ENCODE measurements at places on chromosomes 12 and 14.

DNA sequence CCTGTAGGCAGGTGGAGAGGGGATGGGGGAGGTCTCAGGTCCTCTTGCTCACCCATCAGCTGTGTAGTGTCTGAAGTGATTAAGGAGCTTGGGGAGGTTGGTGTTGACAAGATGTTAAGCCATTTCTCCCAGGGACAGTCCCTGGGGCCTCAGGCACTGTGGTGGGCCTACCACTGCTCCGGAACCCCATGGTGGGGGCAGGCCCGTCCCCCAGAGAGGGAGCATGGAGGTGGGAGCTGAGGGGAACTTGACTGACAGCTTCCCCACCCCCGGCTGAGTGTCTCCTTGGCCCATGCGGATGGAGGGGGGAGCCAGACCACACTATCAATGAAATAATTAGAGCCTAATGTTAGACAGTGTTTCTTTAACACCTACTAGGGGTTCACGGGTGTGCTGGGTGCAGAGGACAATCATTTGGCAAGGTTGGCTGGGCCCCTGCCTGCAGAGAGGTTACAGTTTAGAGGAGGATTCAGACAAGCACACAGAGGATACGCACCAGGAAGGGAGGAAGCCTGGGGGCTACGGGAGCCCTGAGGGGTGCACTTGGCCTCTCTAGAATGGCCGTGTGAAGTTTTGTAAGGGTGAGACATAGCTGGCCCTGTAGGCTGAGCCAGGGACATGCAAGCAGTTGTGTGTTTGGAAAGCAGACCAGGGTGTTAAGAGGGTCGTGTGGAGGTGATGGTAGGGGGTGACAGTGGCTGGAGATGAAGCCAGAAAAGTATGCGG lies 19.3 kb upstream of the KRT80 start:
- DNase-seq = no peak

DNA sequence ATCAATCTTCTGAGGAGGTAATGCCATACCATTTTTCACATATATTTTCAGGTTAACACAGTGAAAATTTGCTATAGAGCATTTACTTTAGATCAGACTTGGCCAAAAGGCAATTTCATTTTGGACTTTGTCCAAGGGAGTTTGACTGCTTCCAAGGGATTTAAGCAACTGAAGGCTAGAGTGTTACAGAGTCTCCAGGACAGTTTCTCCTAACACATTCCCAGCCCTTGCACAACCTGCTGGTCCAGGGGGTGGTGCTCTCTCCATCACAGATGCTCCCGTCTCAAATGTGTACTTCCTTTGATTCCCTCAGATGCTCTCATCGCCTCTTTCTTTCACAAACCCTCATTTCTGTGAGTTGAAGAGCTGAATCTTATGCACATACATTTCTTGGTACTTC lies 143.1 kb downstream of the TPH2 start:
- DNase-seq = no peak

DNA sequence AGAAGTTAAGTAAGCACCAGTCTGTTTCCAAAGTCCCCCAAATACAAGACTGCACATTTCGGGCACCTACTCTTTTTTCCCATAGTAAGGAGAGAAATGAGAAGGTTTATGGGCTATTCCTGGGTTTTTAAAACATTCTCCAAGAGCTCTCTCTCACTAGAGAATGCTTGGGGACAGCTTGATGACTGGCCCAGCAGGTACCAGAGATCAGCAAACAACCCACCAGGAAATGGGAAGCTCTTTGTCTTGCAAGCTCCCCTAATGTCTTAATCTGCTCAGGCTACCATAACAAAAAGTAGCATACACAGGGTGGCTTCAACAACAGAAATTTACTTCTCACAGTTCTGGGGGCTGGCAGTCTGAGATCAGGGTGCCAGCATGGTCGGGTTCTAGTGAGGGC lies 41.8 kb upstream of the CRY1 start:
- no peak for DNase-seq

DNA sequence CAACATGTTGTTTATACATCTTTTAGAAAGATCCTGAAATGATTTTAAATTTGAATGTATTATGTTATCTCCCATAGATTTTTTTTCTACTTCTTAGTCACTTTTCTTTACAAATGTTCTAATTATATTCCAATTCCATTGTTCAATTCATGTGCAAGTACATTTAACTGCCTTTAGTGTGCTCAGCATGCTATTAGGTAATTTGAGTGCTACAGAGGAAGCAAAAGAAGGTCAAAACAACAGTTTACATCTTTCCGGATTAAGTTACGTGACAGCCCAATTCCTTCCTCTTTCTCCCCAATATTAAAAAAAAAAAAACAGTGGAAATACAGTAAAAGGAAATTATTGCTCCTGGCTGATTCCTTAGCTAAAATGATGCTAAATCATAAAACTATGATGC lies 98.3 kb downstream of the RTN1 start:
- no peak for DNase-seq

All from activated CD8-positive, alpha-beta memory T cell treated with anti-CD3 and anti-CD28 coated beads for 48 hours (primary cell).